Sigmoid colon (tissue), 7 donors: ENCODE measurements at places on chromosomes 12 and 14. TPM values are rescaled to one million over a fixed set of nuclear protein-coding genes. Genes with fewer than 3 reads are reported as not detected.
A peak's percentile ranks its signal among the peaks of the same experiment; 100 is the strongest.

GRCh38 chr14:91899806-91900205 lies 32.5 kb upstream of the TC2N start:
- DNase-seq, result no peak

DNA sequence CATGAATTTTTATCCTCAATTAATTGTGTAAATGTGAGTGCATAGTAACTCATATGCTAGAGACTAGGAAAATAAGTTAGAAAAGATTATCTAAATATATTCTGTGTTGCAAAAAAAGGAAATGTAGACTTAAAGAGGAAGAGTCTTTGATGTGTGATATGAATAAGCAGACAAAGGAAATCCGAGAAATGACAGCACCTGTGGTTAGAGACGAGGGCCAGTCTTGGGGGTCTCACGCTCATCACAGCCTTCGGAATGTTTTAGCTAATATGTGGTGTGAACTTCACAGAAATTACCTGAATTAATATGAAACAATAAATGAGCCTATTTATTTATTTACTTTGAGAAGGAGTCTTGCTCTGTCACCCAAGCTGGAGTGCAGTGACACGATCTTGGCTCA lies 11.6 kb downstream of the ATP6V0A2 start:
- no peak for DNase-seq

DNA sequence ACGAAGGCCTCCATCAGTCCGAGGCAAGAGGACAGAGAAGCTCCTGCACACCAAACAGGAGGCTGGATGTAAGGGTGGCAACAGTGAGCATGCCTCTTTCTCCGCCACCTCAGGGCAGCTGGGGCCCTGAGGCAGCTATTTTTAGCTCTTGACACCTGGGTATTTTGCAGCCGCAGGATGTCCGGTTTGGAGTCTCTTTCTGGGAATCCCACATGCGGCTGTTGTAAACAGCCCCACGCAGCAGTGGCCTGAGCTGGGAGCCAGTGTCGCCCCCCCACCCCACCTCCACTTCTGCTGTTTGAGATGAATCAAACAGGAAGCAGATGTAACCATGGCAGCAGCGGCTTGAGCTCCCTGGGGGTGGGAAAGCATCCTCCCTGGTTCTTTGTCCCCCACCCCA lies 11.7 kb downstream of the HDAC7 start:
- peak; percentile 83 for DNase-seq

DNA sequence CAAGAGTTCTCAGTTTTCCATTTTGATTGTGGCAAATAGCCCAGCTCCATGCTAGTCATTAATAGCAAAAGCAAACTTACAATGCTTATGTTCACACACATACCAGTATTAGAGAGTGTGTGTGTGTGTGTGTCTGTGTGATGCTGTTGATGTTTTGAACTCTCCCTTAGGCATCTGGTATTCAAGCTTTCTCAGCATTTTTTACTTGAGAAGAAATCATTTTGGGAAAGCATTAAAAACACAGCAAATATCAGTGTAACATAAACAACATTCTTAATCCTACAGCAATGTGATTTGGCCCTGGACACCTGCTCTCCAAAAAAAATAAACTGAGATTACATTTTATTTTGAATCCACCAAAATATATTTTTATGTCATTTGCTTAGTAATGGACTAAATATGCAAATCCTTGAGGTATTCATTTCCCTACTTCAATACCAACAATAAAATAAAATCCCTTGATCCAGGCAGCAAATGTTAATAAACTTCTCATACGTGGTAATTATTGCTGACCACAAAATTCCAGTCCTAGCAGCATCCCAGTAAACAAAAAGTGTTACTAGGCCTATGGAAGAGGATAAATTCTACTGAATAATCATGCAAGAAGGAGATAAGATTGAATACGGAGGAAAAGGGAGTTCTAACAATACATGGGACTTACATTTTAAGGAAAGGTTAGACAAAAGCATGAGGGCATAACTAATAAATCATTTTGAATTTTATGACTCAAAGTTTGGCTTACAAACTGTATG lies 249.5 kb upstream of the CLEC14A start:
- DNase-seq, result no peak

DNA sequence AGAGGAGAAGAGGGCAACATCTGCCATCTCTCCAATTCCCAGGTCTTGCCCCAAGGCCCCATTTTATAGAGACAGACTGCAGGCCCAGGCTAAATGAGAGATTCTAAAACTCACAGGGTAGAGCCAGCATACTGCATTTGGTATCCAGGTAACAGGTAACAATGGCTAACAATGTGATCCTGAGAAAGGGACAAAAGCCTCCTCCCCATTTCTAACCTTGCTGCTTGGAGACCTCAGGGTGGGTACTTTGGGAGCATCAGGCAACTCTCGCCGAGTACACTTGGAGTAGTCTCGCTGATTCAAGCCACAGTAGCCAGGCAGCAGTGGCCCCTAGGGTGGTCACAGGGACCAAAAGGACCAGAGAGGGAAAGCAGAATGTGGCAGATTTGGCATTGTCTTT lies 162.6 kb upstream of the PLEKHA5 start:
- no peak for DNase-seq

- no peak for DNase-seq
Measured at GRCh38 chr12:86186449-86186848, 69.7 kb downstream of the MGAT4C start.

Gene FBRSL1
- total RNA-seq, result 10.3 TPM

- DNase-seq, result no peak
Measured at GRCh38 chr12:30416631-30417030, 279.0 kb downstream of the IPO8 start.

GRCh38 chr12:54372113-54372806 lies 8.0 kb upstream of the GPR84 start:
- no peak for DNase-seq

DNA sequence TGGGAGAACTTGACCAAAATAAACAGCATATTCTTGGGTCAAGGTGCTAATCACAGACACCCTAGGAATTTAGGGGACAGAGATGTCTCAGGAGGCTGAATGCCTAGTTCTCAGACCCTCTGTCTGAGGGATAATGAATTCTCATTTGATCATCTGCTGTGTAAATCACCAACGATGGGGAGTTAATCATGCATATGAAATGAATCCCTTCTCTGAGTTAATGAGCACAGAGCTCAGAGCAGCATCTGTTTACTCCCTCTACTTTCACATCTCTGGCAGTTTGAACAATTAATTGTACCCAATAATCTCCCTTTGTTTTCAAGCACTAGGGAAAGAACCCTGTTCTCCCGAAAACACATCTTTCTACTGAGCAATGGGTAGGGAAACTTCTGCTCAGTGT lies 129.4 kb upstream of the SRRM4 start:
- no peak for DNase-seq

DNA sequence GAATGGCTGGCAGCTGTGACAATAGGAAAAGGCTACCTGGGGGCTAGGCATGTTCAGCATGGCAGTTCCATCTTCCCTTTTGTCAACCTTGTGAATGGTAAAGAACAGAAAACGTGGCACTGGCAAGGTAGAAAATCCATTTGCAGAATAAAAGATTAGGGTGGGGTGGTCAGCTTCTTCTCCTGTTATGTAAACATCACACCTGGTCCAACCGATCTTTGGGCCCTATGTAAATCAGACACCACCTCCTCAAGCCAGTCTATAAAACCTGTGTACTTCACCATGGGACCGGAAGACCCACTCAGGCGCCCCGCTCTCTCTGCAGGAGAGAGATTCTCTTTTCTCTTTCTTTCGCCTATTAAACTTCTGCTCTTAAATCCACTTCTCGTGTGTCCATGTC lies 19.6 kb upstream of the TMEM30B start:
- no peak for DNase-seq

- no peak for DNase-seq
Measured at GRCh38 chr12:169528-170370, 44.2 kb downstream of the SLC6A12 start.

Gene NAV3
- total RNA-seq, result 6.8 TPM

DNA sequence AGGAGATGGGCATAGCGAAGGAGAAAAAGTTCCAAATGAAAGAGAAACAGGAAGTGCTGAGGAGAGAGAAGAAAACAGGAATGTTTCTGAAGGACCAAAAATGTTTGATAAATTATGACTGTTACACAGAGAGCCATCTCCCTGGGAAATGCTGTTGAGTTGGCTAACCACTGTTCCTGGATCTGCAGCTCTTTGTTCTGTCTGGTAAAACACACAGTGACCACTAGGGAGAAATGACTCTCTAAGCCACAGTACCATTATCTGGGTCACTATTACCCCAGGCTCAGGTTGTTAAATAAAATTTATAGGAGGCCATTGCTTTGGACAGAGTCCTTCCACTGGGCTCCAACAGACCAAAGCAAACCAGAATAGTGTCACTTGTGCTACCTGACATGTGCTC lies 219.3 kb downstream of the CRADD start:
- no peak for DNase-seq

Gene PTHLH
- total RNA-seq, result 7.5 TPM

Gene DYRK4
- total RNA-seq, result 63.5 TPM

Gene ALDH1L2
- total RNA-seq, result 3.1 TPM

DNA sequence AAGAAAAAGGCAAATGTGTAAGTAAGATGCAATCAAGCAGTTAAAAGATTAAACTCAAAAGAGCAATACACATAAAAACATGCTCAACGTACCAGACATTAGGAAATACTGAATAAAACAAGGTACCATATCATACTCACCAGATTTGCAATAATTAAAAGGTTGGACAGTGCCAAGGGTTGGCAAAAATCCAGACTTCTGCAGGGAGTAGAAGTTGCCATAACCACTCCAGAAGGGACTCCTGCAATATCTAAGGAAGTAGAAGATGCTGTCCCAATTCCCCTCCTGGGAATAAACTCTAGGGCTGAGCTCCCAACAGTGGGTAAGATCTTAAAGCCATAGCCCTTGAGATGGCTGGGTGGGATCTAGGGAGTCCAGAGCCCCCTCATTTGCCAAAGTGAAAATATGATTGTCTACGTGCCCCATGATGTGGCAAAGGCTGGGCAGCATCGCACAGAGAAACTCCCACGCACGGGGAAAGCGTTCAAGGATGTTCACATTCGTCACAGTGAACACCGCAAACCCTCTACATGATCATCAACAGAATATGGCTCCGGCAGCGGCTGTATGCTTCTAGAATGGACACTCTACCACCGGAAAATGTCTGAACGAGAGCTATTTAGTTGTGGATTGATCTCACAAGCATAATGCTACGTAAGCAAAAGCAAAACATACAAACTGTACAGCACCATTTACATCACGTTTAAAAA lies 12.3 kb downstream of the KCTD10 start:
- peak; percentile 63 for DNase-seq

Gene SERPINA9
- not detected for total RNA-seq

DNA sequence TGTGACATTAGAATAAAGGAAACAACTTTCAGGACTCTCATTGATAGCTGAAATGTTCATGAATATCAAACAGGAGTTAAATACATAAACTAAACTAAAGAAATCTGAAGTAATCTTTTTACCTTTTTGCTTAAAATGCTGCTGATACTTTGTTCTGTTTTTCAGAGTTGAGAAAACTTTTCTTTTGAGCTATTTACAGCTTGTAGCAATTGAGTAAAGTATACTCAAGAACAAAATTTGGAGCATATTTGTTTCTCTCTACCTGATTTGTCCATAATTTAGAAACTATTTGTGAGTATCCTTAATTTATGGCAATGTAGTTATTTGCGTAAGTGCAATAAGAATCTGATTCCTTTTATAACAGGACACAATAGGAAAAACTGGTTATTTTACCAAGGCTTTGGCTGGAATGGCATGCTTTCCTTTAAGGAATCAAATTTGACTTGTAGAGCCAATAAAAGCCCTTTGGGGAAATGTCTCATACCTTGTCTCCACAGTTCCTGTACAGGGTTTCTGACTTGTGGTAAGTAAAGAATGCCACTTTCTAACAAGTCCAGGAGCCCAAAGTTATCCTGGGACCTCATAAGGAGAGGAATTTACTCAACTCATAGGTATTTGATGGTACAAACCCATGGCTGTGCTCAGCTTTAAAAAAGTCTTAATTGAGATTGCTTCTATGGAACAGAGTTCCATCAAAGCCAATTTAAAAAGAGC lies 195.7 kb downstream of the TMEM117 start:
- no peak for DNase-seq

Gene GLIPR1L1
- not detected for total RNA-seq

- DNase-seq, result no peak
Measured at GRCh38 chr14:75711105-75711795, 50.2 kb downstream of the TTLL5 start.

DNA sequence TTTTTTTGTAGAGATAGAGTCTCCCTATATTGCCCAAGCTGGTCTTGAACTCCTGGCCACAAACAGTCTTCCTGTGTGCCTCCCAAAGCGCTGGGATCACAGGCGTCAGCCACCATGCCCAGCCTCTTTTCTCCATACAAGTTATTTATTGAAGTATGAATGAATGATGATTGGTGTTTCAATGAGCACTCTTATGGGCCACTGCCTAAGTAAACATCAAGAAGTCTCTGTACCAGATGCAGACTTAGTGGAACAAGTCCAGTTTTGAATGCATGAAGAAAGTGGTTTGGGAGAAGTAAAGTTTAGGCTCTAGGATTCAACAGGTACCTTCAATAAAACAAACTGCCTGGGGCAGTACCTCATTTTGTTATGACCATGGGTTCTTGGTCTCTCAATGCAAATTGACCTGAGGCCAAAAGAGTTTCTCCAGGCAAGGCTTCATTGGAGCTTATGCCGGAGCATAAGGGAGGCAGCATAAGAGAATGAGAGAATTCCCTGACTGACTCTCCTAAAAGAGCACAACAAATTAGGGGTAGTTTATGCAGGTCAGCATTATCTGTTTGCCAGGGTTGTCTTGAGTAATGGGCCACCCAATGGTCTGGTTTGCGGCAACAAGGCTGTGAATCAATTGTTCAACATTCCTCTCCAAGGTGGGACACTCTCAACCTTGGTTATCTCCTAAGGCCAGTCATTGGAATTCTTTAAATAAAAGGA lies 1.1 kb upstream of the GMFB start:
- DNase-seq, result no peak

Gene CCDC88C
- total RNA-seq, result 0.95 TPM

- no peak for DNase-seq
Measured at GRCh38 chr14:74685921-74686678, 26.8 kb downstream of the AREL1 start.

Gene LBHD2
- total RNA-seq, result not detected

DNA sequence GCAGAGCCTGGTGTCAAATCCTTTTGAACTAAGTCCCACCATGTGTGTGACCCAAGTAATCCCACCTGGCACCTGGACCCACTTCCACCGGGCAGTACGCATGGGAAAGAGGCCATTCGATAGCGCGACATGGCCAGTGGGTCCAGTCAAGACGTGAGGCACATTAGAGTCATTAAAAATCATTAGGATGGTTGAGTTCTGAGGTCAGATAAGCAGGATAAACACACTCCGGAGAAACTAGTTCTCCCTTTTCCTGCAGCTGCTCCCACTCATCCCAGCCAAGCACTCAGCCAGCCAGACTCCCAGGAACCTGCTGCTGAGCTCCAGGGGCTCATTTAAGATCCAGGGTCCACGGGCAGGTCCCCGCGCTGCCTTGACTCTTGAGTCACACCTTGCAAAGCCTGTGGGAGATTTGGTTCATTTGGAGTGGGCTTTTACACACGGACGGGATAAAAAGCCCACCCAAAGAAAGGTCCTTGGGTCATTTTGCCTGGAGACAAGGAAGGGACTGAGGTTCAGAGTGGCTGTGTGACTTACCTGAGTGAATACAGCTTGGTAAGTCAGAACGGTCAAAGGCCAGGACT lies 313.9 kb downstream of the BCL11B start:
- peak; percentile 44 for DNase-seq

GRCh38 chr14:71554959-71555612 lies 377.1 kb upstream of the RGS6 start:
- DNase-seq, result no peak
